ENCODE measurements at places on chromosomes 3 and 15.

- no peak for DNase-seq
Measured at GRCh38 chr3:185658504-185658912, 72.4 kb downstream of the SENP2 start.

DNA sequence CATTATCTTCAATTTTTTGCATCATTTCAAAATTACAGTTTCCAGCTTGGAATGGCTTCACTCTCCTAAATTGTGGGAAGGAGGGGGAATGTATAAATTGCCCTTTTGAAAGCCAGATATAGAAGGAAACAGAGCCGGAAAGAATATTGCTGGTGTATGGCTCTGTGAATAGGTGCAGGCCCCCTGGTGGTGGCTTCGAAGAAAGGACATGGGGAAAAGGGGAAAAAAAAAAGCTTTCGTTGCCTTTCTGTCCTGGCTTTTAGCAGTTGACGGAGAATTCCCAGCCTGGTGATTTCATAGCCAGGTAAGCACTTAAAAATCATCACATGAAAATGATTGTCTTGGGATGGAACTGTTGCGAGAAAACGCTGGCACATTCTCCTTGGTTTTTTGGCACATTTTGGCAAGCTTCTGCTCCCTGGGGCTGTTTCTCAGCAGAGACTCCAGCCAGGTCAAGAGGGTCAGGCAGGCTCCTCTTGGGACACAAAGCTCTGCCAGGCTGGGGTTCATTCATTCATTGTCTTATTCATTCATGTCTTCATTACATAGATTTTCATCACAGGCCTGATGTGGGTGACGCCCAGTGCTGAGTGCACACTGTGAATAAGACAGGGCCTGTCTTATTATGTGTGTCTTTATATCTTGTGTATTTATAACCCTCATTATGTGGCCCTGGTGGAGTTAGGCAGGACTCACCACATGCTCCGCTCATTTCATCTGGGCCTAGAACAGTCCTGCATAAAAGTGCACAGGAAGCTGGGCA is 300.0 kb upstream of the TPM1 start:
- peak; percentile 42 for DNase-seq

GRCh38 chr15:55619783-55620182 is 31.6 kb upstream of the PYGO1 start:
- DNase-seq: no peak

DNA sequence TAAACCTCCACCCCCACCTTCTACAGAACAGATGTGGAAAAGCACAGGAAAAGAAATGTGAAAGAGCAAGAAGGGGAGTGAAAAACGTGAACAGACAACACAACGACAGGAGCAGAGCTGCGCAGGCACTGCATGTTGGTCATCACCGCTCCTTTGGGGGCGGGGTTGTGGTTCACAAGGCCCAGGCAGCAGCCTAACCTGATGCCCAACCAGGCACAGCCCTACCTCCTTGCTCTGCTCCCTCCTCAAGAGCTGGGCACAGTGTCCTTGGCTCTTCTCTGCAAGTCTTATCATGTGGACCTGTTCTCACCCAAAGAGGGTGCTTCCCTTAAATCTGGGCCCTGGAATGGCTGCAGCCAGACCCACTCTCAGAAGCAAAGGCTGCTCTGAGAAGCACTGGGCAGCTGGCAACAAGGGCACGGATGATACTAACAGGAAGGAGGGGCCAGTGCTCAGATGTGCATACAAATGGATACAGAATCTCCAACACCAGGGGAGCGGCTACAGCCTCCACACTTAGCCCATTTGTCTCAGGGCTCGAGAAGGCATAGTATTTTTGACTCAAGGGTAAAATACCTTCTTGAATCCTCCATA is 64.6 kb downstream of the DHX30 start:
- no peak for DNase-seq

GRCh38 chr15:81747482-81747881 is 298.3 kb downstream of the MEX3B start:
- no peak for DNase-seq

DNA sequence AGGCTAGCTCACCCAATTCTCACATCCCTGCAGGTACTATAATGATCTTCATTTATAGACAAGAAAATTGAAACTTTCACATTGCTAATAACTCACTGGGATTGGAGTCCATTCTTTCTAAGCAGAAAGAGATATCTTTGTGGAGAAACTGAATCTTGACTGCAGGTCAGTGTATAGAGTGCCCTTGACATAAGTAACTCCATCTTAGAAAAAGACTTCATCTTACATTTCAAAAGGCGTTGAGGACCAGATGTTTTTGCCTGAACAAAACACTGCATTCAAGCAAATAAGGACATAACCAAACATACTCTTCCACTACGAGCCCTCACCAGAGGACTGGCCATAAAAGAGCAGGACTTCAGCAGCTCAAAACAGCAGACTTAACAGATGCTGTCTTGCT is 6.8 kb upstream of the CCR3 start:
- DNase-seq: no peak

GRCh38 chr15:63502137-63502766 is 2.1 kb upstream of the USP3 start:
- no peak for DNase-seq

DNA sequence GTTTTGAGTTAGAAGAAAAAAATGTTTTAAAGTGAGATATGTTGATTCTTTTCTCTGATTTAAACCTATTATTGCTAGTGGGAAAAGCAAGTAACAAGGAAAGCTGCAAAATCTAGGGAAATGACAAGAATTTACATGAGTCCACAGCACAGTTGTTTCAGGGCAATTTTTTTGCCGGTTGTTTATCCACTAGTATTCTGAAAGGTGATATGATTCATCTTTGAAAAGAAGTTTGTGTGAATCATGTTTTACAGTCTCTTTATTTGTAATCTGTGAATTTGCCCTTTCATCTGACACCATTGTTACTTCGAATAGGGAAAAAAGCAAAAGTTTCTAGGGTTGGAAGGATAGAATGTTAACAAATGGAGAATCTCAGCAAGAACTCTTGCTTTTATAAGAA is 894.7 kb downstream of the OTOL1 start:
- DNase-seq: no peak

- no peak for DNase-seq
Measured at GRCh38 chr3:188807006-188807405, 364.8 kb upstream of the TPRG1 start.

- no peak for DNase-seq
Measured at GRCh38 chr3:73602170-73602569, 22.6 kb downstream of the PDZRN3 start.

DNA sequence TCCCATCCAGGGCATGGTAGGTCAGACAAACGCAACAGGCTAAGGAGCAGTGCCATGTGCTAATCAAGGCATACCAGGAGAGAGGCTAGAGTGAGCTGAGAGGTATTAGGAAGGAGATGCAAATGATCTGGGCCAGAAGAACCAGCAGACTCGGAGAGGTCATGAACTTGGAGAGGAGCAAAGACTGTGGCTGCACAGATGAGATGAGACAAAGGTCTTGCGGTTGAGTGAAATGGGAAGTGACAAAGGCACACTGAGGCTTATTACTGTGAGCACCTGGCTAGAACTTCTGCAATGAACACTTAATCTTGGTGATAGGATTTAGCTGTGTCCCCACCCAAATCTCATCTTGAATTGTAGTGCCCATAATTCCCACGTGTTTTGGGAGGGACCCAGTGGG is 380.2 kb downstream of the ULK4 start:
- DNase-seq: no peak

GRCh38 chr15:51053571-51053970 is 41.1 kb downstream of the TNFAIP8L3 start:
- DNase-seq: no peak

DNA sequence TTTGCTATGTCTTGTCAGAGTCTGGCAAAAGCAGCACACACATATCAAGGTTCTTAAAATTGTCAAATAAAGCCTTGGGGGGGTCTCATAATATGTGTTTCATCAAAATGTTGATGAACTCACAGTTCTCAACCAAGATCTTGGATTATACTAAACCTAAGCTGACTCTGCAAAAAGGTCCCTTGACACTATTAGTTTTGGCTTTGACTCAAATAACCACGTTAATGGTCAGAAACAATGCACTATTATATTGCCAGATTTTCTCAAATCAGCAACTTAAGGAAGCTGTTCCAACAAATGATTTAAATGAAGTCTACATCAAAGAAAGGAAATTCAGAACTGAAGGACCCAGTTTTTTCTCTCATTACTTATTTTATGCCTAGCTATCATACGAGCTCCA is 1063.9 kb downstream of the ROBO1 start:
- DNase-seq: no peak

DNA sequence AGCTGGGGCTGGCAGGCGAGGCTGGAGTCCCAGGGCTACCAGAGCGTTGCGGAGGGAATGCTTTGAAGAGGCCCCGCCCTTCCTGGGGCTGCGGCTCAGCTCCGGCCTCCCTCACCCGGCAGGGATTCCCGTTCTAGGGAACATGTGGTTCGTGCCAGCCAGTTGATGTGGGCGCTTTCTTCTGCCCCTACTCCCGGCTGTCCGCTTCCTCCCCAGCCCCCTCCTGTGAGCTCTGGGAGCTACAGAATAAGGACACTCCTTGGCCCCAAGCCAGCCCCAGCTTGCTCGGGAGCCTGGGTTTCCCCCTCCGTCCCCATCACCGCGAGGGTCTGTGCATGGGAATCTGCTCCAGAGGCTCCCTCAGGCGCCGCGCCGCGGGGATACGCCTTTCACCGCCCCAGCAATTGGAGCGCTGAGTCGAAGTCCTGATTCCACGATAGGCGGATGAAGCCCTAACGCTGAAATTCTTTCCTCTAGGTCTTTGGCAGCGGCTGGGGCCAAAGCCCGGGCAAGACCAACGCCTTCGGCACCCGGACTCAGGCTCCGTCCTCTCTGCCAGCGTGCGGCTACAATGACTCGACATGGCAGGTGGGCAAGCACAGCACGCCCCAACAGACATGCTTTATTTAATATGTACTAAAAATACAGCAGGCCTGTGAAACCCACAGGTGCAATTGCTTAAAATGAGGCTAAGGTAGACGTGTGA is 69.5 kb downstream of the KLF15 start:
- peak; percentile 55 for DNase-seq

GRCh38 chr3:196440696-196441095 is 8.5 kb upstream of the UBXN7 start:
- DNase-seq: no peak

DNA sequence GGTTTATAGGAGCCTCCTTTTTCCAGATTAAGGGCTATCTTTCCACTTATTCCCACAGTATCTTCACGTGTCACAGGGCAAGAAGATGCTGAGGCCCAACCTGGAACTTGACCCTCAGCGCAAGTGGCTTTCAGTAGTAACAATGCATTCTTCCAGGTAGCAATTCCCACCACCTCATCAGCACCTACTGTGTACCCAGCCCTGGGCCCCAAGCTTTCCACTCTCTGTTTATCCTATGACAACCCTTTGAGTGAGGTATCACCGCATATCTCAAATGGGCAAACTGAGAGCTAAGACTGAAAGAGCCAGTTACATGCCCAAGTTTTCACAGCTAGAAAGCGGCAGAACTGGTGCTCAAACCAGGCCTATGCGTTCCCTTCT is 88.2 kb downstream of the CPN2 start:
- no peak for DNase-seq

DNA sequence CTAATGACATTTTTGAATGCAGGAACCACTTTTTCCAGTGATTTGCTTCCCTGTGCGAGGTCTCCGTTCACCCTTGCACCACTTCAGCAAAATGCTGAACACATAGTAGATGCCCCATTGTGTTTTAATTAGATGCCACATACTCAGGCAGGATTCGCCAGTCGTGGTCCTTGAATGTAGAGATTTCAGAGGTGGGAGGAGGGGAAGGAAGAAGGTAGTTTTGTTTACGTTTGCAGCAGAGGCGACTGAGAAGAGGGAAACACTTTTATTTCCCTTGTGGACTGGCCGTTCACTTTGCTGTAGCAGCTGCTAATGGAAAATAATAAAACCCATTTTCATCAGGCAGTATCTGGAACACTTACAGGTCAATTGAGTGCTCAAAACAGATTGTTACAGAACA is 262.8 kb upstream of the TBL1XR1 start:
- DNase-seq: no peak

- no peak for DNase-seq
Measured at GRCh38 chr15:41205315-41205714, 25.2 kb downstream of the EXD1 start.

GRCh38 chr3:157362348-157362747 is 74.3 kb upstream of the PTX3 start:
- DNase-seq: no peak

DNA sequence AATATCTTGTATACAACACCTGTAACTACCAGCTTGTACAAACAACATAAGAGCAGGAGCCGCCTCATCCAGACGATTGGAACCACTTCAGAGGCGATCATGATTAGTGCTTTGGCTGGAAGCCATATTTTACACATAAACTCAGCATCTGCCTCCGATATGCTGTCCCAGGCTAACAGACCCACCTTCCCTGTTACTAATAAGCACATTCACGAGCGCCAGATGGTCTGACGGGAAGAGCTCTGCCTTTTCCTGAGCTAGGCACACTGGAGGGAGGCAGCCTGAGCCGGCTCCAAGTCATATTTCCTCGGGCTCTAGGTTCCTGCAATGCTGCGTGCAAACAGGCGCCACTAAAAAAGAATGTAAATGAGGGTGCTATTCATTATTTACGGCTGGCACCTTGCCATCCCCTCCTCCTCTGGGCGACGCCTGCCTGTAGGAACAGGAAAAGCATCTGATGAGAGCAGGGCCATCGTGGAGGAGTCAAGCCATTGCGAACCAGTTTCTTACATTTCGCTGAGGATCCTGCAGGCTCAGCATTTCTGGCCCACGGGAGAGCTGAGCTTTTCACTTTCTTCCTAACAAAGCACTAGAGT is 98.2 kb downstream of the ANXA2 start:
- DNase-seq: peak; percentile 13

DNA sequence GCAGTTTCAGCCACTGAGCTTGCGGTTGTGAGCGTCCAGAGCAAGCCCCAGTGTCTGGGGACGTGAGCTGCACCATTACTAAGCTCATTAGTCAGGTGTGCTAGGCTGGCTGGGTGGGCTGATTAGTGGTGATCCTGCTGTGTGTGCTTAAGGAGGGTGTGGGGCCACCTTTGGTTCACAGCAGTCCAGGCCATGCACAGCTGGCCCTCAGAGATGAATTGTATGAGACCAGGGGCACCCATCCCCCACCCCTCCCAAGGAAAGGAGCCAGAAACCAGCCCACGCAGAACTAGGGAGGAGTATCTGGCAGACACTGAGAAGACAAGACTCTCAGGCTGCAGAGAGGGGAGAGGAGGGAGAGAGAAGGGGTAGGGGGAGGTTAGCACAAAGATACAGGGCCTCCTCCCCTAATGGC is 3.8 kb downstream of the TYRO3 start:
- DNase-seq: no peak

GRCh38 chr3:63061449-63061848 is 186.2 kb upstream of the CADPS start:
- DNase-seq: no peak
